Effector memory CD8-positive, alpha-beta T cell (primary cell): ENCODE measurements at places on chromosomes 6 and 20.

- no peaks in the 10 kb centered on the region for H3K27me3 ChIP-seq
- peak overlapping the region; percentile 79 for H3K4me3 ChIP-seq
- peak; percentile 70 for DNase-seq
- peaks cover 46% of the 10 kb centered on the region for H3K4me1 ChIP-seq
- peaks cover 14% of the 10 kb centered on the region for H3K36me3 ChIP-seq
Measured at GRCh38 chr20:44217342-44218092, 6.9 kb upstream of the OSER1 start.

DNA sequence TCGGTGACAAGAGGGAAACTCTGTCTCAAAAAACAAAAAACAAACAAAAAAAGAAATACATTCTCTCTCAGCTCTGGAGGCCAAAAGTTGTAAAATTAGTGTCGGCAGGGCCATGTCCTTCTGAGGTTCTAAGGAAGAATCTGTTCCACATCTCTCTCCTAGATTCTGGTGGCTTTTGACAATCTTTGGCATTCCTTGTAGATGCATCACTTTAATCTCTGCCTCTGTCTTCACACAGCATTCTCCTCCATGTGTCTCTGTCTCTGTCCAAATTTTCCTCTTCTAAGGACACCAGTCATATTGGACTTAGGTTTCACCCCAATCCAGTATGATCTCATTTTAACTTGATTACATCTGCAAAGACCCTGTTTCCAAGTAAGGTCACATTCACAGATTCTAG is 9.1 kb downstream of the PPP2R5D start:
- peaks cover 26% of the 10 kb centered on the region for H3K36me3 ChIP-seq
- peak overlapping the region; percentile 67 for H3K27ac ChIP-seq
- H3K27me3 ChIP-seq = no peaks in the 10 kb centered on the region
- no peak for DNase-seq

GRCh38 chr6:106397431-106397830 is 36.9 kb downstream of the CRYBG1 start:
- H3K4me3 ChIP-seq = no peak overlapping the region
- peaks cover 40% of the 10 kb centered on the region for H3K27me3 ChIP-seq
- H3K36me3 ChIP-seq = no peaks in the 10 kb centered on the region
- no peaks in the 10 kb centered on the region for H3K4me1 ChIP-seq

GRCh38 chr6:169852504-169853195 is 101.2 kb downstream of the ERMARD start:
- no peak overlapping the region for H3K27ac ChIP-seq
- no peak for DNase-seq
- peaks cover 5% of the 10 kb centered on the region for H3K36me3 ChIP-seq
- H3K4me1 ChIP-seq = no peaks in the 10 kb centered on the region
- no peak overlapping the region for H3K4me3 ChIP-seq
- peaks cover 15% of the 10 kb centered on the region for H3K27me3 ChIP-seq

DNA sequence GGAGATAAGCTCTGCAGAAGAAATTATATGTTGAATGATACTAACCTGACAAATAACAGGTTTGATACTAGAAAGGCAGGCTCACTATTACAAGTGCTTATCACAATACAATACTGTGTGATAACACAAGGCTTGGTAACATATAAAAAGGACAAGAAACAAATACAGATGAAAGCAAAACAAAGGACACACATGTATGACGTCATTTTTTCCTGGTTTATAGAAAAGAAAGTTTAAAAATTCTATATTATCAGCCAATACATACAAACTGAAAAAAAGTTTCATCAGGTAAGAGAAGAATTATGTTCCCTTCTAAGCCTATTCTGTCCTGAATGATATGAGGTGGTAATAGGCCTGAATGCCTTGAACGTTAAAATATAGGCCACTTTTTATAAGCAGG is 32.3 kb upstream of the MCM9 start:
- no peak for DNase-seq
- no peaks in the 10 kb centered on the region for H3K27me3 ChIP-seq
- no peaks in the 10 kb centered on the region for H3K36me3 ChIP-seq
- no peak overlapping the region for H3K4me3 ChIP-seq
- no peak overlapping the region for H3K27ac ChIP-seq
- no peaks in the 10 kb centered on the region for H3K4me1 ChIP-seq

DNA sequence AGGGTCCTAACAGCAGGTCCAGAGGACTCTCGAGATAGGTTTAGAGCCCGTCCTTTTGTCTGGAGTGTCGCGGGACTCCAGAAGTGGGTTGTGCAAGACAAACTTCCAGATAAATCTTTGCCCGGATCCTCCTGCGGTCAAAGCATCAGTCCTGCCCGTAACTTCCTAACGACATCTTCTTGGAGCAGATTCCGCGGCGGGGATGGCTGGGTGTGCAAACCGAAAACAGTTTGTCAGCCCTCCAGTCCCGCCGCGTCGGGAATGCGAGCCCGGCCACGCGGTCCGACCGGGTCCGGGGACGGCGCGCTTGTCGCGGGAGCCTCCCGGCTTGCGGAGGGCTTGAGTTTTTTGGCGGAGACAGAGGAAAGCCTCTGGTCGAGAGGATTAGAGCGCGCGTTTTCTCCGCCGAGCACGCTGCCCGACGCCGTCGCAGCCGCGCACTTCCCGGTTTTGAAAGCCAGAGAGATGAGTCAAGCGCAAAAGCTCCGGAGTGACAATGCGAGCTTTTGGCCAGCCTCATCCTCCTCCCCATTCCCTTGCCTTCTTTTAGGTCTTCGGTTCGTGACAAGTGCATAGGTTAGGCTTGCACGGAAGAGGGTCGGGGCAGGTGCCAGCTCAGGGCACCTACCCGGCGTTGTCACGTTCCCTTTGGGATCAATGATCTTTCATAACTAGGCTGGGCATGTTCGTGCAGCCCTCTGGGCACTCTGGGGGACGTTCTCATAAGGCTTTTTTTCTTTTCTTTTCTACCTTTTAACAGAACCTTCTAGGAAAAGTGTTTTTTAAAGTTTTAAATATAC is 91.3 kb upstream of the PRDM1 start:
- no peaks in the 10 kb centered on the region for H3K27me3 ChIP-seq
- H3K4me3 ChIP-seq = peak overlapping the region; percentile 86
- H3K36me3 ChIP-seq = peaks cover 19% of the 10 kb centered on the region
- peaks cover 22% of the 10 kb centered on the region for H3K4me1 ChIP-seq
- DNase-seq = peak; percentile 27

GRCh38 chr20:62499758-62500236 is 24.0 kb upstream of the GATA5 start:
- peaks cover 8% of the 10 kb centered on the region for H3K4me1 ChIP-seq
- no peaks in the 10 kb centered on the region for H3K36me3 ChIP-seq
- H3K27ac ChIP-seq = peak overlapping the region; percentile 2
- no peak overlapping the region for H3K4me3 ChIP-seq
- peaks cover 8% of the 10 kb centered on the region for H3K27me3 ChIP-seq

DNA sequence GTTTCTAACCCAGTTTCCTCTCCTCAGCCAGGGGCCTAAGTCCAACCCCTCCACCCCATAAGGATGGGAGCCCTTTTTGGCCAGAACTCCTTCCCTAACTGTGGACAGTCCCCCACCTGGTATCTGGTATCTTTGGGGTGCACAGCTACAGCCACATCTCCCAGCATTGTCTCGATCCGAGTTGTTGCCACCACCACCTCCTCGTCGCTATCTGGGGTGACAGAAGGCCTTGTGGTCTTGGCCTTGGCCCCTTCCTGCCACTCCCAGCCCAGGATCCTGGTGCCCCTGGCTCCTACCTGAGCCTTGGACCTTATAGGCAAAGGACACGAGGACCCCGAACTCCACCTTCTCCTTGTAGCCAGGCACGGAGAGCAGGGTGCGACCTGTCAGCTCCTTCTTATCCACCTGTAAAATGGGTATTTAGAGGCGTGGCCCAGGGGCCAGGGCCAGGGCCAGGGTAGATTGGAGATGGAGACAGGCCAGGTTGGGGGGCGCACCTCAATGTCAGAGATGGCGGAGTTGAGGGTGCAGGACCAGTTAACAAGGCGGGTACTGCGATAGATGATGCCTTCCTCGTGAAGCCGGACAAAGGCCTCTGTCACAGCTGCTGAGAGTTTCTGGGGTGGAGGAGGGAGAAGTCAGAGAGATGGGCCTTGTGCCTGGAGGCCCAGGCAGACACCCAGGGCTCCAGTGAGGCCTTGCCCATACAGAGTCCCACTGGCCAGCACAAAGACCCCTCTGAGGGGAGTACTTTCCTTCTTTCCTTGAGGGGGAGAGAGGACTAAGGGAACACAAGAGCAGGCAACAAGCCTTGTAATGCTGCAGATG is 7.2 kb upstream of the VWA7 start:
- H3K4me1 ChIP-seq = no peaks in the 10 kb centered on the region
- H3K4me3 ChIP-seq = no peak overlapping the region
- peak overlapping the region; percentile 63 for H3K27ac ChIP-seq
- peaks cover 20% of the 10 kb centered on the region for H3K36me3 ChIP-seq
- DNase-seq = no peak

GRCh38 chr6:20118892-20119291 is 93.4 kb downstream of the MBOAT1 start:
- H3K4me1 ChIP-seq = no peaks in the 10 kb centered on the region
- no peak for DNase-seq
- peaks cover 16% of the 10 kb centered on the region for H3K36me3 ChIP-seq
- H3K4me3 ChIP-seq = no peak overlapping the region
- no peak overlapping the region for H3K27ac ChIP-seq
- no peaks in the 10 kb centered on the region for H3K27me3 ChIP-seq

GRCh38 chr20:37914672-37915433 is 11.9 kb downstream of the VSTM2L start:
- DNase-seq = no peak
- no peaks in the 10 kb centered on the region for H3K36me3 ChIP-seq
- peaks cover 78% of the 10 kb centered on the region for H3K27me3 ChIP-seq
- peaks cover 3% of the 10 kb centered on the region for H3K4me1 ChIP-seq
- H3K27ac ChIP-seq = peak overlapping the region; percentile 88

DNA sequence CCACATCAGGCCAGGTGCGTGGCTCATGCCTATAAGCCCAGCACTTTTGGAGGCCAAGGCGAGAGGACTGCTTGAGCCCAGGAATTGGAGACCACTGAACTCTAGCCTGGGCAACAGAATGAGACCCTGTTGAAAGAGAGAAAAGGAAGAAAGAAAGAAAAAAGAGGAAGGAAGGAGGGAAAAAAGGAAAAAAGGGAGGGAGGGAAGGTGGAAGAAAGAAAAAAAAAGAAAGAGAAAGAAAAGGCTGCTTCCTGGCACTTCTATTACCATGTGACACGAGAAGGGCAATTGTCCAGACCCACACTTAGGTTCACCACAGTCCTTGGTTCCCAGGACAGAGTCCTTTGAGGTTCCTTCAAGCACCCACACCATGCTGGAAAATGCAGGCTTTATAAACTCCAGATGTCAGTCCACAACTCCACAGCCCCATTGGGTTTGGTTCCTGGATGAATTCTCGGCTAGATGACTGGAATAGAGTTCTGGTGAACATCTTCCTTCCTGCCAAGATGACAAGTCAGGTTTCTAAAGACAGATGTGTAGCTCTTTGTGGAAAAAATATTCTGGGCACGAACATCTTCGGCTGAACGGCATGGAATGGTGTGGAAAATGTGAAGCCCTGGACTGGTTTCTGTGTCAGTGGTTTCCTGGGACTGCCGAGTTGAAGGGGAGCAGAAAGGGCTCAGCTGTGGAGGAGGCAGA is 32.5 kb downstream of the NT5E start:
- H3K27me3 ChIP-seq = no peaks in the 10 kb centered on the region
- DNase-seq = no peak
- peak overlapping the region; percentile 6 for H3K27ac ChIP-seq
- no peak overlapping the region for H3K4me3 ChIP-seq
- H3K36me3 ChIP-seq = peaks cover 3% of the 10 kb centered on the region

DNA sequence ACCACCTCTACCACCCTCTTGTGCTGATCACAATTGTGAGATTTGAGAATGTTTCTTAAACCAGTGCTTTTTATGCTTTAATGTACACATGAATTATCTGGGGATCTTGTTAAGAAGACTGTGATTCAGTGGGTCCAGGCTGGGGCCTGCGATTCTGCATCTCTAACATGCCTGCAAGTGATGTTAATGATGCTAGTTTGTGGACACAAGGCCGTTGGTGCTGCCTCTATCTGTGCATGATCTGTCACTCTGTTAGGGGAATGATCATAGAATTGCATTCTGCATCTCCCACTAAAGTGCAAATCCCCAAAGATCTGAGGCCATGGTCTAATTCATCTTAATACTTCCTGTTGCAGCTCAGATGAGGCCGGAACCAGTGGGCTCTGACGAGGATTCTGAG is 746.5 kb downstream of the PTPRT start:
- no peak overlapping the region for H3K4me3 ChIP-seq
- no peak for DNase-seq
- H3K27me3 ChIP-seq = no peaks in the 10 kb centered on the region
- no peaks in the 10 kb centered on the region for H3K36me3 ChIP-seq
- no peaks in the 10 kb centered on the region for H3K4me1 ChIP-seq

- H3K36me3 ChIP-seq = no peaks in the 10 kb centered on the region
- no peaks in the 10 kb centered on the region for H3K4me1 ChIP-seq
- DNase-seq = no peak
- H3K4me3 ChIP-seq = no peak overlapping the region
- H3K27me3 ChIP-seq = peaks cover 35% of the 10 kb centered on the region
- H3K27ac ChIP-seq = no peak overlapping the region
Measured at GRCh38 chr20:53133125-53133524, 161.0 kb downstream of the TSHZ2 start.

DNA sequence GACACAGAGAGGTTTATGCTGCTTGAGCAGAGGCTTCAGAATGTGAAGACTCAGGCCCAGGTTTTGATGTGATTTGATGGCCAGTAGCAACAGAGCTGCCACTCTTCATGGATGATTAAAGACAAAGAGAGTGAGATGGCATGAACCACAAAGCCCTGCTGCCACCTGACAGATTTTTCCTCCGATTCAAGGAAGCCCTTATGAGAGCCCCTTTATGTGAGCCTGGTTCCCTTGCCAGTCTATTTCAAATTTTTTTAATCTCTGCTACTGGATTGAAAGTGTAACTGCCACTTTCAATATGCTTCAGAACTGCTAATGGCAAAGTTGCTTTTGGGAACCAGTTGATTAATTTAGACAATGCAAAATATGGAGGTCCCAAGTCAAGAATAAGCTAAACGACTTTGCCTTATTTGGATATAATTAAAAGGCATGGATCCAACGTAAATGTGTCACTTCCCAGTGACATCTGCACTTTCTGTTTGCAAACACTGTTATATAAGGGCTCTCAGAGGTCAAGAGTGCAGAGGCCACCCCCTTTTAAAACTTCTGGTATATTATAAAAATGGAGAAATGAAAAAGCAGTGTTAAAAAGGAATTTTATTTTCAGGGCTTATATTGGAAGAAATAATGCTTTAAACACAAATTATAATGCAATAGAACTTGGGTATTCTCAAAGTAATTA is 238.9 kb upstream of the FLRT3 start:
- DNase-seq = no peak
- H3K36me3 ChIP-seq = no peaks in the 10 kb centered on the region
- no peaks in the 10 kb centered on the region for H3K4me1 ChIP-seq
- no peak overlapping the region for H3K27ac ChIP-seq

- H3K27me3 ChIP-seq = no peaks in the 10 kb centered on the region
- H3K4me3 ChIP-seq = no peak overlapping the region
- no peaks in the 10 kb centered on the region for H3K4me1 ChIP-seq
- H3K27ac ChIP-seq = no peak overlapping the region
- no peak for DNase-seq
Measured at GRCh38 chr6:101652079-101652478, 258.6 kb downstream of the GRIK2 start.
